Suppressor macrophage treated with lipopolysaccharide for 4 hours (primary cell): ENCODE measurements at places on chromosomes 7 and 10.
A peak's percentile ranks its signal among the peaks of the same experiment; 100 is the strongest.

DNA sequence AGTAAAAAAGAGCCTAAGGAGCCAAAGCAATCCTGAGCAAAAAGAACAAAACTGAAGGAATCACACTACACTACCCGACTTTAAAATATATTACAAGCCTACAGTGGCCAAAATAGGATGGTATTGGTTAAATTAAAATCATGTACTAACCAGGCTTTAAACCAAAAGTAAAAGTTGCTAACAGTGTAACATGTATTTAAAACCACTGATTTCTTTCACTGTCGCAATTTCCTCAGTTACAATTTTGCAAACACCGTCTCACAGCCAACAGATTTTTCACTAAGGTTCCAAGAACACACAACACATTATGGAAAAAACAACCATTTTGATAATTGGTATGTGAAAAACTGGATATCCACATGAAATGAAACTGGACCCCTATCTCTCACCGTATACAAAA is 74.0 kb downstream of the JMJD1C start:
- peak; percentile 60 for DNase-seq

DNA sequence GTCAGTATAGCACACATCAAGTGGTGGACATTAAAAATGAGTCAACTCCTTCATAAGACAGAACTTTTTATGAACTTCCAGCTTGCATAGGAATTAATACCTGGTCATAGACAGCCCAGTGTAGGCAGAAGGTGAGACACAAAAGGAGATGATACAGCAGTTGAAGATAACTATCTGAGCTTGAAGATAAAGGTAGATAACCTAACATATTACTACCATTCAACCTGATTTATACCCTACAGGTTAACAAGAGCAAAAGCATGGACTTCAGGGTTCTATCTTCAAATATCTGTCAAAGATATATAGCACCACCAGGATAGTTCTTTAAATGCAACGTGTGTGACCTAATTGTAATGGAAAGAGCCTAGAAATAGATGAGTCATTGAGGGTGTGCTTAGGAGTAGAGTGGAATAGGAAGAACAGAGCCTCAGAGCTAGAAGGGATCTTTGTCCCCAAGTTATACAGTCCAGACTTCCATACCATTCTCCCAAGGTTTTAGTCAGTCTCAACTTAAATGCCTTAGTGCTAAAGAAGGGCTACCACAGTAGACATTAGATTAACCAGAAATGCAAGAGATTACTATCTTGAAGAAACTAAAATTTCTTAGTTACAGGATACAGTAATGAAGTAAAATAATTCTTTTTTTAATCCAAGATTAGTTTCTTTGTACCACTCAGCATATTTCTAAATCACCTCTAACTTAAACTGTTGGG is 9.2 kb downstream of the ZNF800 start:
- DNase-seq: peak; percentile 37

DNA sequence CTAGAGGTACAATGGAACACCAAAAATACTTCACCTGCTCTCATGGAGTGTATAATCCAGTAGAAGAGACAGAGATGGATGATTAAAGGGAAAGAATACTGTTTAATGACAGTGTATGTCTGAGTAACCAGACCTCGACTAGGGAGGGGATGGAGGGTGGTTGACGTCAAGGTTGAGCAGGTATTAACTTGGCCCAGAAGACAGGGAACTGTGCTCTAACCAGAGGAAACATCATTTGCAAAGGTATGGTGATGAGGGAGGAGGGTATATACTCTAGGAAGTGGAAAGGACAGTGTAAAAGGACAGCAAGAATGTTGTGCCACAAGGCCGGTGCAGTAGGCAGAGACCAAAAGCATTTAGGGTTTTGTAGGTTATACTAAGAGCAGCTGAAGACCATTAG is 2.9 kb downstream of the MIOS start:
- no peak for DNase-seq

GRCh38 chr10:124446830-124447750 is 2.7 kb downstream of the NKX1-2 start:
- DNase-seq: no peak

GRCh38 chr10:128217136-128217535 is 90.9 kb upstream of the MKI67 start:
- DNase-seq: peak; percentile 19

- peak; percentile 28 for DNase-seq
Measured at GRCh38 chr7:48518092-48518491, 346.8 kb downstream of the ABCA13 start.

- DNase-seq: no peak
Measured at GRCh38 chr10:71605263-71605962, 114.2 kb downstream of the C10orf105 start.

GRCh38 chr10:85993140-85993539 is 373.5 kb downstream of the GRID1 start:
- no peak for DNase-seq

DNA sequence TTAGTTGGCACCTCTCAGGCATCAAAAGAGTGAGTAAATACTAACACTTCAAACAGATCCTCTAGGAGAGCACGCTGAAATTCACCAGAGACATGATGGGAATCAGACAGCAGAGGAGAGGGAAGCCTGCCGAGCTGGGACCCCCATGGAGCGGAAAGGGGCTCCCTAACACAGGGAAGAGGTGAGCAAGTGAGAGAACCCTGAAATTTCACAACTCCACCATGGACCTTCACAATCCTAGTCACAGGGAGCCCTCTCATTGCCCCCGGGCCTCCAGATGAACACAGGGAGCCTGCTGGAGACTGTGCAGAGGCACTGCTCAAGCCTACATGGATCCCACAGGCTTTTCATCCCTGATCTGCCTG is 59.2 kb upstream of the ANTXRL start:
- no peak for DNase-seq

- DNase-seq: no peak
Measured at GRCh38 chr7:114502454-114503254, 88.0 kb downstream of the FOXP2 start.

- no peak for DNase-seq
Measured at GRCh38 chr10:111785921-111786320, 397.6 kb downstream of the GPAM start.

DNA sequence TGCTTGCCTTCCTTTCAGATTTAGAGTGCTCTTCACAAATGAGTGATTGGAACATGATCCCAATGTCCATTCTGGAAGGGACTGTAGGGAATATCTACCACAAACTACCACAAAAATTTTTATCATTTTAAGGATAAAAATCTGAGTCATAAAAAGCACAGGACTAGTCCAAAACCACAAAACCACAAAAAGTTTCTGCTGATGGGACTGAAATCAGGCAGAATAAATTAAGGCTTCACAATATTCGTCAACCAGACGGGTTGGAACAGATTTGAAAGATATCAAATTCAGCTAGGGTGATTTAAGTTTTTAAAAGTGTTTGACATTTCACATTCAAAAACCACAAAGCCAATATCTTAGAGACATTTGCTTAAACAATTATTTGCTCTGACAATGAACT is 100.1 kb upstream of the PTN start:
- DNase-seq: no peak

DNA sequence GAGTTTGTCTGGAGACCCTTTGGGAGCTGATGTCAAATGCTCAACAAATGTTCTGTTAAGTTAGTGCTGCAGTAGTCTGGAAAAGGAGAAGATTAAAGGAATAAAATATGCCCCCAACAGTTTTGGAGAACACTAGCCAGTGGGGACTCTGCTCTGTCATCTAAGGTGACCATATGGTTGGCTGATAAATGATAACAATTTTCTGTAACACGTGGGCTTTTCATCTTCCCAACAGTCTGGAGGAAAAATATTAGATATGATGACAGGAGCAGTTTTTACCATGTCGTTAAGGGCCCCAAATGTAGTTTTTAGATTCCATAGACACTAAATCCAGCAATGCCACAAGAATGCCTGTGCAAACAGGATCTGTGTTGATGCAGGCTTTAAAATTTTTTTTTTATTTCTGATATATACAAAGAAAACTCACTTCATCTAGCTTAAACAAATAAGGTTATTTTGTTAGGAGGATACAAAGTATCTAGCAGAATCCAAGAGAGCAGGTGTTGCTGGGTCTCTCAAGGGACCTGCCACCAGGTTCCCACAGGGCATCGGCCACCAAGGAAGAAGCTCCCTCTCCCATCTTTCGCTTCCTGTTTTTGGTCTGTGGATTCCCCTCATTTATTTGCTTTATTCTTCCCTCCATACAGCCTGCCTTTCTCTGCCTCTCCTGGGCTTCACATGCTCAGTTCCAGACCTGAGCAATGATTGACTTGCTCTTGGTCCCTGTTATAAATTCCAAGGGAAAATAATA is 6.2 kb upstream of the CFAP58 start:
- DNase-seq: no peak

- DNase-seq: no peak
Measured at GRCh38 chr7:92714280-92714679, 122.1 kb downstream of the CDK6 start.

GRCh38 chr10:20115894-20116293 is 299.7 kb downstream of the PLXDC2 start:
- no peak for DNase-seq

- DNase-seq: no peak
Measured at GRCh38 chr7:80563561-80564327, 51.9 kb upstream of the GNAT3 start.

DNA sequence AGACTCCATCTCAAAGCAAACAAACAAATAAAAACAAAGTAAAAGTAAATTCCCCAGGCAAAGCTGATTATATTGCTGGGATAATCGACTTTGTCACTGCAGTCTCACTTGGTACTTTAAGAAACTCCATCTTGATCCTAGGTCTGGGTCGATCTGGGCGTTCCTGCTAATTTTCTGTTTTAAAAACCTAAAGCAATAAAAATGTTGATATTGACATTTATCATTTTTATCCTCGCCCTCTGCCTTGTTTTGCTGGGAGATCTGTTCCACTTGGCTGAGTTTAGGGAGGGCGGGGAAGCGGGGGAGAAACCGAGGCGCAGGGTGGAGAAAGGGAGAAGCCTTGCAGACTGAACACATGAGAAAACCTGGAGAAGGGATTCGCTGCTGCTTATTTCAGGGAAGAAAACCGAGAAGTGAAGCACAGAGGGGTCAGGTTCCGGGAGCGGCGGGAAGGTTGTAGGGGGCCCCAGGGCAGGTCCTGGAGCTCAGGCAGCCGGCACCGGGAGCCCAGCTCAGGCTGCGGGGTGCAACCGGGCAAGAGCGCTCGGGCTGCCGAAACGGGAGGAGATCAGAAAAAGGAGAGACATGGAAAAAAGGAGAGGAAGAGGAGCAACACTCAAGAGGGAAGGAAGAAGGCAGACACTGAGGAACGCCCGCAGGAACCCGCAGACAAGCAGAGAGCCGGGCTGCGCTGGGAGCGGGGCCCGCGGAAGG is 27.3 kb upstream of the KMT2C start:
- DNase-seq: no peak

DNA sequence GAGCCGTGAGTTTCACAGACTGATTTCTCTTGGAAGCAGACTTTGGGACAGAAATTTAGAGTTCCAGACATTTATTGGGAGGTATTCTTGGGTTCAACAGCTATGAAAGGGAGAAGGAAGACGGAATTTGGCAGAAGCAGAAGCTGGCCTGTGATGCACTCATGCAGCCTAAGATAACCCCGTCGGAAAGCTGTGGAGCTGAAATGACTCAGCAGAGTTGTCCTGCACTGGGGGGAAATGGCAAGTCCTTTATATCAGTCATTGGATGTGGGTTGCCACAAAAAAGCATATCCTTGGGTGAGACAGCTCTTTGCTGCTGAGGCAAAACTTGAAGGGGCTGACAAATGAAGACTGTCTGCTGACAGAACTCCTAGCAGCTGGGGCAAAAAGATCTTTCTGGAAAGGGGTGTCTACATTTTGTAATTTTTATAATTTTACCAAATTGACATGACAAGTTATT is 11.5 kb upstream of the MICU1 start:
- DNase-seq: peak; percentile 93

DNA sequence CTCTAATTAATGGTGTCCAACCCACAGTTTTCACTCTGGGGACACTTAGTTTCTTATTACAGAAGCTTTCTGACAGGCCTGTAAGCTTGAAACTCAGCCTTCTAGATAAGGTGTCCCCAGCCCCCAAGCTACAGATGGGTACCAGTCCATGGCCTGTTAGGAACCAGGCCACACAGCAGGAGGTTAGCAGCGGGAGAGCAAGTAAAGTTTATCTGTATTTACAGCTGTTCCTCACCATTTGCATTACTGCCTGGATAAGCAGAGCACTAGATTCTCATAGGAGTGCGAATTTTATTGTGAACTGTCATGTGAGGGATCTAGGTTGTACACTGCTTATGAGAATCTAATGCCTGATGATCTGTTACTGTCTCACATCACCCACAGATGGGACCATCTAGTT is 93.7 kb downstream of the TMEM26 start:
- DNase-seq: no peak

GRCh38 chr10:128602183-128602582 is 476.0 kb upstream of the MKI67 start:
- no peak for DNase-seq

DNA sequence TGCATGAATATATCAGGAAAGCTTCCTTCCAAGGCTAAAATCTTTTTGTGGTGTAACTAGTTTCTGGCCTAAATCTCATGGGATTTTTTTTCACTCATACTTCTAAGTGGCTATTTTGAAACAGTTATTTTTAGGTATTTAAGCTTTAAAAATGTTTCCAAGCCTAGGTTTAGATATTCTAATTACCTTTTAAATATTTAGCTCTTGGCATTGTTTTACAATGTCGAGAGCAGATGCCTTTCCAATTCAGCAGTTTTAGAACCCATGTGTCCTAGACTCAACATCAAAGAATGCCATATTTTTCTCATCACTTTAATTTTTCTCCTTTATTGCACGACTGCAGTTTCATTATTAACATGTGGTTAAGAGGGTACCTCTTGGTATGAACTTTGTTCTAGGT is 27.1 kb upstream of the STOX1 start:
- DNase-seq: no peak

- no peak for DNase-seq
Measured at GRCh38 chr10:106573106-106573505, 591.4 kb downstream of the SORCS1 start.

- peak; percentile 39 for DNase-seq
Measured at GRCh38 chr10:62584731-62585130, 210.6 kb downstream of the ZNF365 start.

DNA sequence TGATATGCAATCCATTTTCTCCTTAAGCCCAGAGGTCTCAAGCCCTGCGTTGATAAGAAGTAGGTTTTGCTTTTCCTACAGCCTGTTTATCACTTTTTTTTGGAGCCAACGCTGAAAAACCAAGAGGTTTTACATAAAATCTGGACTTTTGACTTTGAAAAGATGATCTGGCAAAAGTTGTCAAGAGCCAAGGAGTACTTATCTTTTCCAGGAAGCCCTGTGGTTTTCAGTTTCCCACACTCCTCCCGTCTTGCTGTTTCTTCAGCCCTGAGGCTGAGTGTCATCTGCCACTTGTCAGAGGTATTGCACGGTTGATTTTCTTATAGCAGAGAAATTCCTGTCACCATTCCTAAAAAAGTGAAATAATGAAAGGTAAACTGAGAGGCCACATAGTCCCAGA is 108.7 kb downstream of the TYW1 start:
- DNase-seq: peak; percentile 26

GRCh38 chr7:128425850-128426249 is 16.1 kb upstream of the IMPDH1 start:
- DNase-seq: peak; percentile 83

GRCh38 chr7:142568435-142569097 is 180.7 kb upstream of the PRSS1 start:
- DNase-seq: peak; percentile 85
